ENCODE measurements at places on chromosomes 1 and 21.

DNA sequence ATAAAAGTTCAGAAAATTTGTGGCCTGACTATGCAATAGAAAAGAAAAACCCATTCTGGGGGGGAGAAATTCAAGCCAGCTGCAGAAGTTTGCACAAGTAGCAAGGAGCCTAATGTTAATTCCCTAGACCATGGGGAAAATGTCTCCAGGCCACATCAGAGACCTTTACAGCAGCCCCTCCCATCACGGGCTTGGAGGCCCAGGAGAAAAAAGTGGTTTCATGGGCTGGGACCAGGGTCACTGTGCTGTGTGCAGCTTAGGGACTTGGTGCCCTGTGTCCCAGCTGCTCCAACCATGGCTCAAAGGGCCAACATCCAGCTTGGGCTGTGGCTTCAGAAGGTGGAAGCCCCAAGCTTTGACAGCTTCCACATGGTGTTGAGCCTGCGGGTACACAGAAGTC lies 42.0 kb downstream of the IL23R start:
- DNase-seq: no peak

GRCh38 chr1:192159014-192159413 lies 752 bp downstream of the RGS18 start:
- no peak for DNase-seq

- DNase-seq: no peak
Observed at GRCh38 chr1:52424813-52425212, 20.4 kb downstream of the PRPF38A start.

GRCh38 chr1:46401154-46401913 lies 7.2 kb downstream of the FAAH start:
- no peak for DNase-seq

DNA sequence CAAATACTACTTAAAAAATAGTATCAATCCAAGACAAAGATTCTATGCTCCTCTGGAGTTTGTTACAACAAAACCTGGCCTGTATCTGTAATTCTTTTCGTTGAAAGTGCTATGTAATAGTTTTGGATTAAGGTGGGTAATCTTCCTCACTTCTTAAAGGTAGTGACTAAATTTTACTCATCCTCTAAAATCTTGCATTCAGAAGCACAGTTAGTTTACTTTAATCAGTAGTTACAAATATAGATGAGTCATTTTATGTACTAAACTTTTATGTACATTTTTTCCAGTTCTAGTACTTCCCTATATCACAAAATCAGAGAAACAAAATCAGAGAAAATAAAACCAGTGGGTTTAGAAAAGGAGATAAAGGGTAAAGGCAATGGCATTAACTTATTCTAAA lies 51.3 kb downstream of the ZNHIT6 start:
- DNase-seq: no peak

DNA sequence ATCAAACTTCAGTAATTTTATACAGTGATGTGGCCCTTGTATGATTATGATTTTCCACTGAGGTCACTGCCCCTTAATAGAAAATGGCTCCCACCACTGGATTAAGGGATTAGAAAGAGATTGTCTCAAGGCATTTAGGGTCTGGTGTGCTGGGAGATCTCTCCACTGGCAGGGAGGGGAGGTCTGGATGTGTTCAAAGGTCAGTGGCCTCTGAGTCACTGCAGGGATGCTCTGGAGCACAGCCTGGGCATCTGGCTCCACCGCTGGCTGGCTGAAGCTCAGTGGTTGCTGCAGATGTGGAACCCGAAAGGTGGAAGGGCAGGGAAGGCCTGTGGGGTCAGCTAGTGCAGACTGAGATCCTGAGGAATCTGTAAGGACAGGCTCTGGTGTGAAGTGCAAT lies 18.3 kb upstream of the CHI3L1 start:
- DNase-seq: no peak

DNA sequence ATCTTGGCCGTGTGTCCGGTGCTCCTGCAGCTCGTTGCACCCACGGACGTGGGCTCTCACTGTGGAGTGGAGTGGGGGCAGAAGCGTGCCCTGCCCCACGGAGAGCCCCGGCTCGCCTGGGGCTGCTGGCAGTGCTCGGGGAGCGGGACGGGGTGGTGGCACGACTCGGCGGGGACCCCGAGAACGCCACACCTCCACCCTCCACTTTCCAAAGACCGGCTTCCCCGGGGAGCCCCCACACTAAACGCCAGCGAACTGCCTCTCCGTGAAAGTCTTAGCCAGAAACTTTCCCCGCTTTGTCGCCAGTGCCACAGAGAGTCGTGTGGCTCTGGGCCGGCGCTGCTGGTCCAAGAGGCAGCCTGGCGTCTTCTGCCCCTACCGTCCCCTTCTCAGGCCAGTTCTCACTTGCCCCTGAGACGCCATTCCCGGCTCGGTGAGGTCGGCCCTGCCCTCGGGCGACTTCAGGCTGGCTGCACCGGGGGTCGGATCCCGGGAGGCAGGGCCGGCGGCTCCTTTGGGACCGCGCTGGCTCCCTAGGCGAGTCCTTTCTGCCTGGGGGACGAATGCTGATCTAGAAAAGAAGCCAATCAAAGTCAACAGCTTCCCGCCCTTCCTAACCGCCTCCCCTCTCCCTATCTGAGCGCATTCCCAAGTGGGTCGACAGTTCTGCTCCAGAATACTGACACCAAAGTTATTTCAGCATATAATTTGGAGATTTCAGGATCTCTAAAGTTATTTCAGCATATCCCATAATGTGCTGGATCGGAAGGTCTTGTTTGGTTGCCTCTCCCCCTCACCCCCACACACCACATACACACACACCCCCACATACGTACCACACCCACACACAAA lies 2.6 kb upstream of the SAMD13 start:
- no peak for DNase-seq

GRCh38 chr1:215140135-215140534 lies 57.6 kb downstream of the KCNK2 start:
- no peak for DNase-seq

DNA sequence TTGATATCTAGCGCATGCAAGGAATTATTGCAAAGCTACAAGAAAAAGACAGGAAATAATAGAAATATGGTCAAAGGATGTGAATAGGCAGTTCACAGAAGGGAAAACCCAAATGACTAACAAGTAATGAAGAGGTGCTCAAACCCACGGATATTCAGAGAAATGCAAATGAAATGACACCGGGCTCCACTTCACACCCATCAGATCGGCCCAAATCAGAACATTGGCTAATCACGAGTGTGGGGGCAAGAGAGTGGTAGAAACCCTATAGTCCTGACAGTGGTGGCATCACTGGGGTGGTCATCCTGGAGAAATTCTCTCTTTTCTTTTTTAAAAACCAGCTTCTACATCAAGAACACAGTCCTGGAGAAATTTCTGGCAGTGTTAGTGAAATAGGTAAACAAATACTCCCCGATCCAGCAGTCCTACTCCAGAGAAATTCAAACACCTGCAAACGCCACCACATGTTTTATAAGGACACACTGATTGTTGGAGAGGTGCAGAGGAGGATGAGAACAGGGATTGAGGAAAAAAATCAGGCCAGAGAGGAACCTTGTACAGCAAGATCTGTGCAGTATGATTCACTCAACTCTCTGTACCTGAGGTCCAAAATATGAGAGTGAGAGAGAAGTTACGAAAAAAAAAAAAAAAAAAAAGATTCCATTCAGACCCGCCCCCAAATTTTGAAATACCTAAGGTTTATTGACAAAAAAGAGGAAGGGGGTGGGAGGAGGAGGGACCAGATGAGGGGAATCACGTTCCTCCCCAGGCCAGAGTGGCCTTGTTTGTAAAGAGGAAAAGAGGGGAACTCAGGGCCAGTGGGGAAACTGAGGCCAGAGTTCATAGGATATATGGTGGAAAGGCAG lies 9.2 kb upstream of the TNFRSF1B start:
- DNase-seq: no peak

GRCh38 chr1:221431961-221432360 lies 309.9 kb downstream of the DUSP10 start:
- DNase-seq: no peak

DNA sequence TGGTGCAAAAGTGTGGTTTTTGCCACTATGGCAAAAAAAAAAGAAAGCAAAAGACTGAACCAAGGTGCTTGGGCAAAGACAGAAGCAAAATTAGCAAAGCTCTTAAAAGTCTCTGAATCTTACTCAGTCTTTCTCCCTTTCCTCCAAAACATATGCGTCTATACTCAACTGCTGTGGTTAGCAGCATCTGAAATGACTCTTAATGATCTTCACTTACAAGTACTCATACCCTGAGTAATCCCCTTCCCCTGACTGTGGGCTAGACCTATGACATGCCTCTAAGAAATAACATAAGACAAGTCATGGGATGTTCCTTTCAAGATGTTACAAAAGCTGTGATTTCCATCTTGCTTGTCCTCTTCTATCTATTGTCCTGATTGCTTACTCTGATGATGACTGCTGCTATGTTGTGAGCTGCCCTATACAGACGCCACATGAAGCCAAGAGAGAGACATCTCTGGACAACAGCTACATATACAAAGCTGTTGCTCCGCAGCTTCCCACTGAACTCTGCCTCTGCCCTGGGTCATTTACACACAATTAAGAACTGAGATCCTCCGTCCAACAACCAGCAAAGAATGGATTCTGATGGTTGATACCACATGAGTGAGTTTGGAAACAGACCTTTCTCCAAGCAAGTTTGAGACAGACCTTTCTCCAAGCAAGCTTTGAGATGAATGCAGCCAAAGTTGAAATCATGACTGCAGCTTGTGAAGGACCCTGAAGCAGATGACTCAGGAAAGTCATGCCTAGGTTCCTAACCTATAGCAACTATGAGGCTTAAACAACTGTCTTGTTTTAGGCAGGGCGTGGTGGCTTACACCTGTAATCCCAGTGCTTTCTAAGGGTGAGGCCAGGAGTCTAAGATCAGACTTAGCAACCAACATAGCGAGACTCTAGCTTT lies 55.2 kb downstream of the PUM1 start:
- DNase-seq: no peak

DNA sequence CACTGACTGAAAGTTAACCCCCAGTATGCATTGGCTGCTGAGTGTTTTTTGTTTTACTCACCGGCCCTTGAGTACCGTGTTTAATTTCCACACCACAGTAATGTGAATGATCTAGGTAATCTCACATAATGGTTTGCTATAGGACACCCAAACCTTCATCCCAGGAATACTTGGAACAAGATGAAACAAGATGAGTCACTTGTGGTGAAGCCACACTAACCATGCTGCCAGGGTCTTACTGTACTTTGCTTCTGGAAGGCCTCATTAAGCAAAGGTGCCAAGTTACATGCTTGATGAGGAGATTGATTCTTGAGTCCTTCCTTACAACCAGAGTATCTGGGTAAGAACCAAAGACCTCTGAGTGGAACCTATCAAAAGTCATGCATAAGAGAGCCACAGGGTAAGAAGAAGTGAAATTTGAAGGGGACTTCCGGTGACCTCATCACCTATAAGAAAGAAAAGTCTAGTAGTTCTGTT lies 163.3 kb downstream of the NRIP1 start:
- no peak for DNase-seq

GRCh38 chr1:207992677-207993236 lies 81.8 kb upstream of the CD34 start:
- no peak for DNase-seq

DNA sequence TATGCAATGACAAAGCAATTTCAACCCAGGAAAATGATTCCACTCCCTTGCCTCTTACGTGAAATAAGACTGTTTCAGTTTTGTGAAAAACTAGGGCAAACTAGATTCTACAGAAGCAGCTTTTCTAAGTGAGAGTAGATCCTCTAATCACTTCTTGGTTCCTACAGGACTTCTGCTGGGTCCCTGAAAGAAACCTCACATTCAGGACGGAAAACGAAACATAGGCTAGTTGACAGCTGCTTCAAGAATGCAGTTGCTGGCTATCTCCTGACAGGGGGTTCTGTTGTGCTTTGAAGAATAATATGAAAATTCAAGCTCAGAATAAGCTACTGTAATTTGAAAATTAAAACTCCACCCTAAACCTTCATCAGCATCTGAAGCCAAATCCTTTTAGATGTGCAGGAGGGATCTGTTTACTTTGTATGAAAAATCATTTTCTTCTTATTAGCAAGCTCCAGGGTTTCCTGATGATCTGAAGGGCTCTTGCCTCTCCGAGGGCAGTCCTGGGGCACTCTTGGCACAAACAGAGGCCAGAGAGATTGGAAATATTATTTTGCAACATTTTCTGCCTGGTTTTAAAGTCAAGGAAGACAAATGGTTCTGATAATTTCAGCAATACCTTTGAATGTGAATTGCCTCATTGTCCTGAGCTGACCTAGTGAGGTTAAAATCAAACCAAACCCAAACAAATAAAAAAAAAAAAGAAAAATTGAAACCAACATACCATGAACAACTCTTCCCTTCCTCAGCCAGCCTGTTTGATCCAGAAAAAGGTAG lies 55.0 kb downstream of the NTMT2 start:
- DNase-seq: no peak

GRCh38 chr1:219660666-219661463 lies 48.0 kb upstream of the ZC3H11B start:
- DNase-seq: no peak

DNA sequence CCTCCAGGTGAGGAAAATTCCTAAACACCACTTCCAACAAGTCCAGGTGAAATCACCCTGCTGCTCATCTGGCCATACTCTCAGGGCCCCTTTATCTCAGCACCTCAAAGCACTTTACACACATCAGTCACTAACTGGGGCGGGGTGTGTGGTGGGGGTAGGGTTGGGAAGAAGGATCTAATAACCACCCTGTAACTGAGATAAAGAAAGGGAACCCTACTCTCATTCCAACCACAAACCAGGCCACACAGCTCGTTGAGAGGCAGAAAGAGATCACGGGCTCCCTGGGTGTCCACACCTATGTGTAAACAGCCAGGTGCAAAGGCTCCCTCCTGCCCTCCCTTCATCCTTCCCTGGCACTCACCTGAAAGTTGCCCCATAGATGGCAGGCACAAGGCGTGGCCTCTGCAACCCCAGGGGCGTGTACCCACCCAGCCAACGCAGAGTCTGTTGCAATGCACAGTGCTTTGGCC lies 20.4 kb downstream of the GPR161 start:
- no peak for DNase-seq

- DNase-seq: no peak
Observed at GRCh38 chr1:172397221-172397620, 23.3 kb upstream of the C1orf105 start.

DNA sequence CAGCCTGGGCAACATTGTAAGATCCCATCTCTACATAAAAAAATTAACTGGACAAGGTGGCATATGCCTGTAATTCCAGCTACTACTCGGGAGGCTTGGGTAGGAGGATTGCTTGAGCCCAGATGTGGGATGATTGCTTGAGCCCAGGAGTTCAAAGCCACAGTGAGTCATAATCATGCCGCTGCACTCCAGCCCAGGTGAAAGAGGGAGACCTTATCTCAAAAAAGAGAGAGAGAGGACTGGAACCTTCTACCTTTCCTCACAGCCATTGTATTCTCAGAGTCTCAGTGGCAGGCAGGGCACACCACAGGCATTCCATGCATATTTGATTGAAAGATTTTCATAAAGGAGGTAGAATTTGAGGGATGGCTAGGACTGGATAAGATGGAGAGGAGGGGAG lies 78.4 kb downstream of the KIF14 start:
- no peak for DNase-seq

DNA sequence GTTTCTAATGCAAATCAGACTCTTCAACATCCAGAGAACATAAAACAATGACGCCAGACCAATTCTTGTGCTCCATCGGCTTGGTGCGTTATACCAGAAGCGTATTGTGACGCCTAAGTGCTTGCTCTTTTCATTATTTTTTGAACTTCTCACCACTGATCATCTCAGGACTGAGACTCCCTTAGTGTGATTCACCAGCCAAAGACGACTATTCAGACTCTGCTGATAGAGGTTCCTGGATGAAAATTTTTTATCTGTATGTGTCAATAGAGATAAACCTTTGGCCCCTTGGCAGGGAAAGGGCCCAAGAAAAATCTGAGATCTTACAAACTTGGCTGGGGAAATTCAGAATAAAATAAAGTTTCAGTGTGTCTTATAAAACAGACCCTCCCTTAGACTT lies 856 bp upstream of the GREM2 start:
- no peak for DNase-seq

GRCh38 chr1:186948535-186948934 lies 119.8 kb downstream of the PLA2G4A start:
- no peak for DNase-seq
